ENCODE measurements at places on chromosomes 11 and 22.

DNA sequence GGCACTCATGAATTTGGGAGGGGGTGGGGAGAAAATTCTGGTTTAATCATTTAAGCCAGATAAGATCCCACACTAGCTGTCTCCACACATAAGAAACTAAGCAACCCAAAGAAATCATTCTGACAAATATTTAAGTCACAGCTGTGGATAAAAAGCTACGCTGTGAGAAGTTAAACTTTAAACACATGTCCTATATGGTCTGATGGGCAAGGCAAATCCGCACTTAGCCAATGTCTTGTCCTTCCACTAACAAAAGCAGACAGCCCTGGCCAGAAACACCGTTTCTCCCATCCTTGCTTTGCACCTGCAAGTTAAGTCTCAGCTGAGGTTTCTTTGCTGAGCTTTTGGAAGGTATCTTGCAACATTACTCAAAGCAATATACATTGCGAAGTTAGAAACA lies 68.0 kb downstream of the ETS1 start:
- no peak for DNase-seq

DNA sequence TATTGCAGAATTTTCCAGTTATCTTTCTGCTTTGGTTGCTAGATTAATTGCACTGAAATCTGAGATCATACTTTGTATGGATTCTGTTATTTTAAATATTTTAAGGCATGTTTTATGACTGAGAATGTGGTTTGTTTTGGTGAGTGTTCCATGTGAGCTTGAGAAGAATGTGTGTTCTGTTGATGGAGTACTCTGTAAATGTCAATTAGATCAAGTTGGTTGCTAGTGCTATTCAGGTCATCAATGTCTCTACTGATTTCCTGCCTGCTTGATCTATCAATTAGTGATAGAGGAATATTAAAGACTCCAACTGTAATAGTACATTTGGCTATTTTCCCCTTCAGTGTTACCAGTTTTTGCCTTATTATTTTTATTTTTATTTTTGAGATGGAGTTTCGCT lies 64.3 kb upstream of the SHANK2 start:
- no peak for DNase-seq

GRCh38 chr22:21041937-21042336 lies 3.8 kb upstream of the LRRC74B start:
- no peak for DNase-seq

DNA sequence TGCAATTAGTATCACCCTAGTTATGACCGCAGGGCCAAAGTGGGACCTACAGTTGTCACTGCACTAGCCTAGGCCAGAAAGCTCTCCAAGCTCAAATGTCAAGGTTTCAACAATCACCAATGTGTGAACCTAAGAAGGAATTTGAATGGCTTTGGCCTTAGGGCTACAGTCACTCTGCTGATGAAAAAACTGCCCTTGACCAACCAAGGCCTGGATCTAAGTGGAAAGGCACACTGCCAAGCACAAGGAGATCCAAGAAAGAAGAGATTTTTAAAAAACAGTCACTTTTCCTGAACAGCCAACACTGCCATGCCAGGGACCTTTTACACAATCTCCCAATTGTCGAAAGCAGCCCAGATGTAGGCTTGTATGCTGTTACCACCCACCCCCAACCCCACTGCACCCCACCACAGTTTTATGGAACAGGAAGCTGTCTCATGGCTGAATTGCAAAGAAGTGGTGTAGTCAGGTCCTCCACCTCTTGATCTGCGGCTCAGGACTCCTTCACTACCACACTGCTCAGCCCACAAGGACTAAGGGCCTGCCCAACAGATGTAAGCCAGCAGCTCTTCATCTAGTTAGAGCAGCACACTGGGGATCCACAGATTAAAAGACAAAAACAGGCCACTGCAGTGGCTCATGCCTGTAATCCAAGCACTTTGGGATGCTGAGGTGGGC lies 32.9 kb downstream of the SMCO4 start:
- no peak for DNase-seq

DNA sequence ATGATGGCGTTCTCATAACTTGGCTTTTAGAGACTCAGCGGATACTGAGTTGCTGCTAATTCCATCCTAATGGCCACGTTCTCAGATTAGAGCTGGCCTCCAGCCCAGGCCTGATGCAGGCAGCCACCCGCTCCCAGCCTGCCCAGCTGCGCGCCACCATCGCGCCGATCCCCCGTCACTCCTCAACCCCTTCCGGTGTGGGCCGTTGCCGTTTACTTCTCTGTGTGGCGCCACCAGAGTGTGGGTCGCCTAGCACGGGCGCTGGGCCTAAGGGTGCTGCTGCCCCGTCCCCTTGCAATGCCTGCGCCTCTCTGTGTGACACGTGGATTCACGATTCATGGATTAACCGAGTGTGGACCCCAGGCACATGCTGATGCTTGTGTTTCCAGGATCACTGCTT lies 1116.0 kb downstream of the BRD1 start:
- DNase-seq = no peak

GRCh38 chr11:106988151-106989077 lies 29.9 kb downstream of the GUCY1A2 start:
- DNase-seq = no peak

DNA sequence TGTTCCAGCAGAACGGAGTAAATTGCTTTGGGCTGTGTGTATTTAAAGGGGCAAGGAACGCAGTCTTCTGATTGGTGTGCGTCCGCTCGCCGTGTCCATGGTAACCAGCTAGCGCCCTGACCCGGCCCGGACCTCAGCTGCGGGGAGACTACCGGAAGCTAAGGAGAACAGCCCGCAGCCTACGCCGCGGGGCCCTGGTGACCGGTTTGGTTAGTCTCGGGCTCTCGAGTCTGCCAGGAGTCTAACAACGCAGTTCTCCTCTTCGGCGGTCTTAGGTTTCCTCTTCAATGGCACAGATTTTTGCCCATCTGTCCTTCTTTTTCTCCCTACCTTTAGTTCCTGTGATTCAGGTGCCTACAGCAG lies 3.5 kb upstream of the OR56A3 start:
- no peak for DNase-seq

GRCh38 chr11:133163463-133164419 lies 368.6 kb downstream of the OPCML start:
- no peak for DNase-seq

- DNase-seq = no peak
Observed at GRCh38 chr11:12091956-12092558, 18.3 kb upstream of the MICAL2 start.

DNA sequence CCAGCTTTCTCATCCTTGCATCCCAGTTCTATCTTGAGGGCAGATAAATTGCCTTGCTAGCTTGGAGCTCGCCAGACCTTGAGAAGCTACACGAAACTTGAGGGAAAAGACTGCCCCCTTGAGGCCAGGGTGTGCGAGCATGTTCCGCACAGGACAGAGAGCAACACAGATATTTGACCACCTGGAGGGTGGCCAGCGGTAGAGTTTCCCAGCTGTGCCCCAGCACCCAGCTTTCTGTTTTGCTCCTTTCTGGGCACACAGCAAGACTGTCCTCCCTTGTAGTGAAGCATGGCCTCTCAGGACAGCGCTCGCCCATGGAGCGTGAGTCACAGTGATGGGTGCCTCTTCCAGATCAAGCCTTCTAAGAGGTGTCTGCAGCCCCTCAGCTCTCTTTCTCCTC lies 23.5 kb downstream of the SPATA19 start:
- DNase-seq = no peak

DNA sequence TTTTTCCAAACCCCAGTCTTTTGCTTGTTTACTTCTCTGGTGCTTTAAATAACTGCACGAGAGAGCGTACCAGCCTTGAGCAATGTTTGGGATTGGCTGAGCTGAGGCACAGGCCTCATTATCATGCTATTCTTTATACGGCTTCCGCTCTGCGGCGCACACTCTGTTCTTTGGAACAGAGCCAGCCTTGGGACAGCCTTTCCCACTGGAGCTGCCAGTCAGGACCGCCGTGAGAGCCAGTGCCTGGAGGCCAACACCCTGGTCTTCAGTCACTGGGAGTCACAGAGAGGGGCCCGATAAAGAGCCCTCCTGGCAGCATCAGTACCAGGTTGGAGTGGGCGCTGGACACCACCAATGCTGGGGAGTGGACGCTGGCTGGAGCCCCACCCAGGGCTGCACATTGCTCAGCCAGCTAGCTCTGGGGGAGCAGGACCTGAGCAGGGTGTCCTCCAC lies 125.6 kb downstream of the BCR start:
- DNase-seq = no peak

DNA sequence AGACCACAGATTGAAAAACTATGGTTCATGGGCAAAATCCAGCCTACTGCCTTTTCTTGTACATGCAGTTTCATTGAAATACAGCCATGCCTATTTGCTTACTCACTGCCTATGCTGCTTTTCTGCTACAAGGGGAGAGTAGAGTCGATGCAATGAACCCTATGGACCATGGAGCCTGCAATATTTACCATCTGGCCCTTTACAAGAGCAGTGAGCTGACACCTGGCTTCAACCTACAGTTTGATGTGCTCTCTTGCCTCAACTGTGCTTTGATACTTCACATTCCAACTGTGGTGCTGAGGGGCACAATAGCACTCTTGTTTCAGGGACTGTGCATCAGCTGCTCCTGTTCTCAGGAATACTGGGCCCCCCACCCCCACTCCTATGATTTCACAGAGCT lies 239.5 kb upstream of the SORL1-AS1 start:
- no peak for DNase-seq

GRCh38 chr22:26481694-26482093 lies 1.9 kb downstream of the HPS4 start:
- no peak for DNase-seq

Data from stimulated activated CD4-positive, alpha-beta T cell treated with anti-CD3 and anti-CD28 coated beads, Interleukin-1b, Interleukin-23, amount 100 ng/mL, for 1 hour (primary cell).